ENCODE measurements at places on chromosomes 1 and 21.
A peak's percentile ranks its signal among the peaks of the same experiment; 100 is the strongest.

GRCh38 chr1:151165281-151165737 lies 393 bp downstream of the LYSMD1 start:
- DNase-seq, result peak; percentile 61

- no peak for DNase-seq
Observed at GRCh38 chr1:31063631-31064030, 1.9 kb downstream of the PUM1 start.

GRCh38 chr1:23555986-23556634 lies 3.2 kb downstream of the ID3 start:
- peak; percentile 74 for DNase-seq

DNA sequence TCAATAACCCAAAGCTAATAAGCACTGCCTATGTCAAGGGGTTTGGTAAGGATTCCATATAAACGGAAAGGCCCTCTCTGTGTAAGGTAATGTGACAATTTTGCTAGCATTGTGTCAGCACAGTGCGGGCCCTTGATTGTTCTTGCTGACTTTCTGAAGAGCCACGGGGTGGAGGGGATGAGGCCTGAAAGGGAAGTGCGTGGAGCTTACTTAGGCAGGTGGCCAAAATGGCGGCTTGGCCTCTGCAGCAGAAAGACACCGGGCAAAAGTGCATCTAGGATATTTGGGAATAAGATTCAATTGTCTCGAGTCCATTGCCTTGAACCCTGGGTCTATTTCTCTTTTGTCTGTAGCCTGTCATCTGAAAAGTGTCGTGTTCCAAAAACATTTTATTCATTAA lies 114.3 kb downstream of the TGFB2 start:
- no peak for DNase-seq

DNA sequence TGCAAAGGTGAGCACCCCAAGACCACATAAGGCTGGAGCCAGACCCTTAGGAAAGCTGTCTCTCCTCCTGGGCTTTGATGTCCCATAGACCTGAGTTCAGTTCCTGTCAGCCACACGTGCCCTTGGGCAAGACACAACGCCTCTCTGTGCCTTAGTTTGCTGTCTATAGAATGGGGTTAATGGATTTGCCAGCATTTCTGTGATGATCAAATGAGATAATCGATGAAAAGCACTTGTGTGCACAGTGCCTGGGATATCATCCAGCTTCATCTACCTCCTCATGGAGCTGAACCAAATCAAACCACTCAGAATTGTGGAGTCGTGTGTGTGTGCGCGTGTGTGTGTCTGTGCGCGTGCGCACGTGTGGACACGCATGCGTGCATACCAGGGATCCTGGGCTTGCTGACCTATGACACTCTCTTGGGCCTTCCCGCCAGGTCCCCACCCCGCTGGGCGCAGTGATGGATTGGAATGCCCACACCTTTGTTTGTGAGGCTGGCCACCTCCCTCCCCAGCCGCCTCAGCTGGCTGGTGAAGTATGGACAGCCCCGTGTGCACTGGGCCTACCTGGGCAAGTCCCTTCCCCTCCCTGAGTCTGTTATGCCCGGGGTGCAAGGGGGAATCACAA lies 5.2 kb downstream of the TTC22 start:
- DNase-seq, result no peak

- peak; percentile 35 for DNase-seq
Observed at GRCh38 chr1:31105646-31106045, 40.1 kb upstream of the PUM1 start.

- no peak for DNase-seq
Observed at GRCh38 chr1:35603468-35603867, 30.4 kb downstream of the TFAP2E start.

GRCh38 chr1:38308780-38309179 lies 262.2 kb upstream of the POU3F1 start:
- no peak for DNase-seq

- DNase-seq, result no peak
Observed at GRCh38 chr1:188406636-188407035, 1577.9 kb downstream of the PLA2G4A start.

- no peak for DNase-seq
Observed at GRCh38 chr1:154584267-154584994, 16.9 kb downstream of the CHRNB2 start.

- DNase-seq, result peak; percentile 2
Observed at GRCh38 chr1:210446479-210446878, 117.8 kb downstream of the HHAT start.

DNA sequence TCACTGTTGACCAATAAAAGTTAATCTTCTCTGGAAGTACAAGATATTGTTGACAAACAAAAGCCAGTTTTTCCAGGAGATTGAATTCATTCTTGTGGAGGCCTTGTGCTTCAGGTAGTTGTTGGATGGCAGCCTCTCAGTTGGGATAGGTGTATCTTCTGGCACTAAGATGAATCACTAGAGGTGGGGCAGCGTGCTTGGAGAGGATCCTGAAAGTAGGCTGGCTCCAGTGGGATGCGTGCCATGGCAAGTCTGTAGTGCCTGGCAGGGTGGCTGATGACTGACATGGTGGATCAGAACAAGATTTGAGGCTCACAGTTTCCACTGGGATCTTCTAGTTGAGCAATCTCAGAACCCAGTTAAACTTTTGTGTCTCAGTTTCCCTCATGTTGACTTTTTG lies 2.4 kb downstream of the VPS13D start:
- DNase-seq, result no peak

GRCh38 chr1:96553811-96554210 lies 167.8 kb upstream of the PTBP2 start:
- DNase-seq, result no peak

DNA sequence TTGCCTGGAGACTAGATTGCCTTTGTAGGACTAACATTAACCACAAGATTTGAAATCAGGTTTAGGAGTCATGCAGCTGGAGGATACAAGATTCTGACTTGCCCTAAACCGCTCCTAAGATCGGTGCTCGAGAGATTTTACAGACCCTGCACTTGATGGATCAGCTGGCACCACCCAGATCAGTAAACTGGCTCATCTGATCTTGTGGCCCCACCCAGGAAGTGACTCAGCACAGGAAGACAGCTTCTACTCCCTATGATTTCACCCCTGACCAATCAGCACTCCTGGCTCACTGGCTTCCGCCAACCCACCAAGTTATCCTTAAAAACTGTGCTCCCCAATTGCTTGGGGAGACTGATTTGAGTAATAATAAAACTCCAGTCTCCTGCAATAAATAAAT lies 876 bp upstream of the CATSPERE start:
- no peak for DNase-seq

GRCh38 chr1:237032029-237032428 lies 10.0 kb upstream of the RYR2 start:
- DNase-seq, result no peak

Data from fibroblast of skin of right quadriceps (primary cell).